ENCODE measurements at places on chromosomes 16 and 17. TPM values are rescaled to one million over a fixed set of nuclear protein-coding genes. Genes with fewer than 3 reads are reported as not detected.

Gene CBLN1
- not detected for total RNA-seq

Gene RCVRN
- total RNA-seq, result 0.36 TPM

Gene PRSS22
- not detected for total RNA-seq

Gene ABCC11
- total RNA-seq, result not detected

Gene MYCBPAP
- total RNA-seq, result 0.36 TPM

Gene RRAD
- total RNA-seq, result 14.6 TPM

Gene APOBR
- total RNA-seq, result 0.68 TPM

Gene KCNJ18
- total RNA-seq, result not detected

Gene SLC5A11
- total RNA-seq, result not detected

Gene ELMO3
- total RNA-seq, result 0.82 TPM

Gene TBC1D3G
- total RNA-seq, result not detected

Gene KIF18B
- 0.28 TPM for total RNA-seq

Gene ECI1
- 77.4 TPM for total RNA-seq

Gene CLEC10A
- total RNA-seq, result 9.1 TPM

Gene ADORA2B
- 5.3 TPM for total RNA-seq

Gene PHLPP2
- 15.8 TPM for total RNA-seq

Gene C1QL1
- 0.41 TPM for total RNA-seq

Gene ZPBP2
- not detected for total RNA-seq

Gene NLGN2
- 6.8 TPM for total RNA-seq

Gene CLDN7
- 1.9 TPM for total RNA-seq

Gene MYH3
- total RNA-seq, result 3.0 TPM

Gene BEAN1
- not detected for total RNA-seq

Gene TP53
- total RNA-seq, result 31.5 TPM

Gene GJC1
- 92.3 TPM for total RNA-seq

Gene TPSAB1
- 20.2 TPM for total RNA-seq

Gene MMP2
- total RNA-seq, result 280 TPM

Gene UTS2R
- total RNA-seq, result not detected

Gene POLR3K
- total RNA-seq, result 3.7 TPM

Gene TRAF7
- total RNA-seq, result 33.2 TPM

Gene PRR35
- not detected for total RNA-seq

Gene HLF
- 54.0 TPM for total RNA-seq

All from sigmoid colon (tissue), 7 donors.